ENCODE measurements at places on chromosomes 2 and 18.

- DNase-seq = peak; percentile 94
These were observed at the start of gene CFAP53 for GRCh38 chr18:50266248-50266704. Gene CFAP53 (minus strand): TSS chr18:50266495. CDS start chr18:50266404, 91 bp downstream.

DNA sequence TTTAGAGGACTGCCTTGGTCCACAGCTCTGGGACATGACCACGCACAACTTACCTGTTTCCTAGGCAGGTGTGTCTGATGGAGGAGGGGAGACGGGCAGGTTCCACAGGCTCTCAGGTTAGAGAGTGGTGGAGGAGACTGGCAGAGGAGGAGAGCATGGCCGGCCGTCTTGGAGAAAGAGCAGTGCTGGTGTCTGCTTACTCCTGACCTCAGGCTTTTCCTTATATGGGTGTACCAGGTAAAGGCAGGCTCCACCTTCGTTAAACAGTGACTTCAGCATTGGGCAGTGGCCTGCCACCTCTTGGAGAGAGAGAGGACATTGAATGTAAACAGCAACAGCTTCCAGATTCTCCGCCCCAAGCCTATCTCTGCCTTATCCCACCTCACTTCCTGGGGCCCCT lies at the start of gene CAPN13:
TSS of gene CAPN13 (minus strand) at position 198 of the 400 bp plus-strand sequence. CDS start 20,121 bp downstream, outside the sequence.
- no peak for DNase-seq

DNA sequence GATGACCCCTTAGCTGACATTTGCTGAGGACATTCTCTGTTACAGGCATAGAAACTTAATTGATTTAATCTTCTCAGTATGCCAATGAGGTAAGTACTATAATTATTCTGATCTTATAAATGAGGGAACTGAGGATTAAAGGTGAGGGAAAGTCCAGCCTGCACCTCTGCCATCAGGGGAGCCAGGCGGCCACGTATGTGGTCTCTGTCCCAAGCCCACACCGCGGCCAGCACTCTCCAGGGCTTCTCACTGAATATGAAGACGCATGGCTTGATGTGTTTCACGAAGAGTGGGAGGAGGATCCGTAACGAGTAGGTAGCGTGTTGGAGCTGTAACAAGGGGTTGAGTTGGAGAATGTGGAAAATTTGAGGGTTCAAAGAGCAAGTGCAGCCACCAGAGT lies 154.4 kb downstream of the TMEM18 start:
- no peak for DNase-seq

DNA sequence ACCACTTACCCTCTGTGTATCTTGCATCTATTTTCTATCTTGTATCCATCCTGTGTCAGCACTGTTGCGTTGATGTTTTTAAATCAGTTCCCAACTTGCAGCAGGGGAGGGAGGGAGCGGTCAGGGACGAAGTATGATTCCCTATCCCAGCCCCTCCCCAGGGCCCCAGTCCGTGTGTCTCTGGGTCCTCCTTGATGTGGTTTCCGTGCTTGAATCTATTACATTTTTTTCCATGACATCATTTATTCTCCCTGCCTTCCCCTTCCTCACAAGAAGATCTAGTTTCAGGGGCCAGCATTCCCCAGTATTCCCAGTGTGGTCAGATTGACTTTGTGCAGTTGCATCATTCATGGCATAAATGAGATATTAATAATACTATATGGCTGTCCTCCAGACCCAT lies 479.3 kb downstream of the PTPRM start:
- DNase-seq = no peak

- no peak for DNase-seq
These were observed 202.1 kb upstream of the RND3 start for GRCh38 chr2:150689590-150689989.

DNA sequence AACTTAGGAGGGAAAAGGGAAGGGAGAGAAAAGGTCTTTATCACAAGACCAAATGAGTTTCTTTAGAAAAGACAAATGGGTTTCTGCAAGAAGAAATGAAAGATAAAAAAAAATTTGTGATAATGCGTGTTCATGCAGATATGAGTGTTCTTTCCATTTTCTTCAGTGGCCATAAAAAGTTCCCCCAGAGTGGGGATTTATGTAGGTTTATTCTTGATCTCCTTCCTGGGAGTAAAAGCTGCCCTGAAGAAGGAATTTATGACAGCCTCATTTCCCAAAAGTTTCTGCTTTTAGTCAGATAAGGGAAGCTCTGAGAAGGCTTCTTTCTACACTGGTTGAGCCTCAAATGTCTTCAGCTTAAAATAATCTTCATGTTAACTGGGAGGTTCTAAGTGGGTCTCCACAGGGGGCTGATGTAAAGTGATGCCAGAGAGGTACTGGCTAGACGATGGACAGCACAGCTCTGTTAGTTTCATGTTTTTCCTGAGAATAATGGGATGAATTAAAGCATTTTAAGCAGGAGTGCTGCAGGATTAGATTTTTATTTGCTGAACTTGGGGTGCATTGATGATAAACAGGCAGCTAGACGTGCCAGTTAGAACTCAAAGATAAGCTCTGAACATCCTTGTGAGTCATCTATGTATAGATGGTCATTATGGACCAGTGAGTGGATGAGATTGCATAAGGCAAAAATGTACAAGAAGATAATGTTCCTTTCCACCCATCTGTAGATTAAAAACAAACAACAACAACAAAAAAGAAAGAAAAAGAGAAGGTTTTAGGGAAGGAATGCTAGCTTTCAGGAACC lies 99.4 kb upstream of the MSH2 start:
- no peak for DNase-seq

- DNase-seq = no peak
These were observed 240.9 kb upstream of the SIX2 start for GRCh38 chr2:45250176-45250575.

- no peak for DNase-seq
These were observed 62.4 kb upstream of the OTOF start for GRCh38 chr2:26540306-26540705.

DNA sequence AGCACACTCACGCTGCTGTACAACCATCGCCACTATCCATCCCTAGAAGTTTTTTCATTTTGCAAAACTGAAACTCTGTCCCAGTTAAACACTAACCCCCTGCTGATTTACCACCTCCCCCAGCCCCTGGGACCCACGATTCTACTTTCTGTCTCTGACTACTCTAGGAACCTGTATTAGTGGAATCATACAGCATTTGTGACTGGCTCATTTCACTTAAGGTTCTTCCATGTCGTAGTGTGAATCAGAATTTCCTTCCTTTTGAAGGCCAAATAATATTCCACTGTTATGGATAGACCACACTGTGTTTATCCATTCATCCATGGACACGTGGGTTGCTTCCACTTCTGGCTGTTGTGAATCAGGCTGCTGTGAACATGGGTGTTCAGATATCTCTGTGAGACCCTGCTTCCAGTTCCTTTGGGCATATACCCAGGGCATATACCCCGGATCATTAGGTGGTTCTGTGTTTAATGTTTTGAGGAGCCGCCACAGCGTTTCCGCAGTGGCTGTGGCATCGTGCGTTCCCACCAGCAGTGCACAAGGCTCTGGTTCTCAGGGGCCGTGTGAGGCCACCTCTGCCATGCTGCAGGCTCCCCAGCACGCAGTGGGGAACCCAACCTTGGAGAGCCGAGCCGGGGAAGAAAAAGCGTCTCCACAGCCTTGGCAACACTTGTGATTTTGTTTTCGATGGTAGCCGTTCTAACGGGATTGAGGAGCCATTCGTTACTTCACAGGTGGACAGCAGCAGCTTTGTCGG lies 10.1 kb downstream of the RAMP1 start:
- no peak for DNase-seq

DNA sequence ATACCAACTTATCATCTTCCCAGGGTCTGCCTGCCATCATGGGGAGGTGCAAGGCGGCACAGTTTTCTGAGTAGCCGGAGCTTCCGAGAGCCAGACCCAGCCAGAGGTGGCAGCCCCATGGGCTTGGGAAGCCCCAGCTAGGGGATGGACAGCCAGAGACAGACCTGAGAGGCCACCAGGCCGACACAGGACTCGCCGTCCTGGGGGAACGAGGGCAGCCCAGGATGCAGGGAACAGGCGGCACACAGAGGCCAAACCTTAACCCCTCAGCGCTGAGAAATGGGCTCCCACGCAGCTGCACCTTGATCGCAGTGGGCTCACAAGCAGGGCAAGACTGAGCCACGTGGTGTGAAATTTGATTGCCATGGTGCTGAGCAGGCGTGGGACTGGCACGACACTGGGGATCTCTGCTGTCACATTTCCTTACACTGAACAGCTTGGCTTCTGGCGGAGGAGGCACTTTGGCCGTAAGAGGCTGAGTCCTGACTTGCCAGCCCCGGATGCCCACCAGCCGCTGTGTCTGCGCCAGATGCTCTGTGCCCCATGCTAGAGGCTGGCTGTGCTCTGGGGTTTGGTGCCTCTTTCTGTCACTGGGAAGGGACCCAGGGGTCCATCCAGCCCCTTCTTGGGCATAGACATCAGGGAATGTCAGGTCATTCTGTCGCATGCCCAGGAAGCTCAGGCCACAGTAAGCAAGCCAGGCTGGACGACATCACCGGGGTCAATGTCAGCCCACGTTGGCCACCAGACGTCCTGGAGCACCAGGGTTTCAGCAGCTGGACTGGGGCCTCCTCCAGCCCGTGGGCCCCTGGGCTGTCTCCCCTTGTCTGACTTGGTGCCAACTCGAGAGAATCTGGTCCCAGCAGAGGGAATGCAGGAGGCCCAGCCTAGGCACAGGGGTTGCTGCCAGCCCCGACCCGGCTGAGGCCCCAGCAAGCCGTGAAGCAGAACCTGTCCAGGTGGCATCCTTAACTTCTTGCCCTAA lies 312.1 kb upstream of the MYT1L start:
- DNase-seq = peak; percentile 54

DNA sequence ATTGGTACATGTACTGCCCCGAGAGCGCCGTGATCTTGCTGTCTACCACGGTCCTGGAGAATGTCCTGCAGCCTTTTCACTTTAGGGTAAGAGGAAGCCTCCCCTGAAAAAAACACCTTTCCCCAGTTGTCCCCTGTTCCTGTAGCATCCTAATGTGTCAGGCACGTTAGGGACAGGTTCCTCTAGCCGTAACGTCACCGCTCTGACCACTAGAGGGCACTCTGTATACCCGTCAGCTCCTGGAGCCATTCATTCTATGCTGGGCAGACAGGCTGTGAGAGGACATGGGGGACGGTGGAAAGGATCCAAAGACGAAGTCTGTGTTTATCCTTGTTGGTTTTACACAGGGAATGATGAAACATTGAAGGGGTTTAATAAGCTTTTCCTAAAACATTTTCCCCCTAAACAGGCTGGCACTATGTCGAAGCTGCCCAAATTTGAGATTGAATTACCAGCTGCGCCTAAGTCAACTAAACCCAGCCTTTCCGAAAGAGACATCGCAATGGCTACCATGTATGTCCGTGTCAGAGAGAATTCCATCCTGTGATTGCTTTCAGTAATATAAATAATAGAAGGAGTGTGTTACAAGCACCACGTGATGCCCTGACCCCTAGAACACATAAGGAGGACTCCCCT lies 12.7 kb downstream of the RMC1 start:
- DNase-seq = no peak

GRCh38 chr18:76389716-76390115 lies 105.3 kb downstream of the ZNF516 start:
- peak; percentile 35 for DNase-seq

DNA sequence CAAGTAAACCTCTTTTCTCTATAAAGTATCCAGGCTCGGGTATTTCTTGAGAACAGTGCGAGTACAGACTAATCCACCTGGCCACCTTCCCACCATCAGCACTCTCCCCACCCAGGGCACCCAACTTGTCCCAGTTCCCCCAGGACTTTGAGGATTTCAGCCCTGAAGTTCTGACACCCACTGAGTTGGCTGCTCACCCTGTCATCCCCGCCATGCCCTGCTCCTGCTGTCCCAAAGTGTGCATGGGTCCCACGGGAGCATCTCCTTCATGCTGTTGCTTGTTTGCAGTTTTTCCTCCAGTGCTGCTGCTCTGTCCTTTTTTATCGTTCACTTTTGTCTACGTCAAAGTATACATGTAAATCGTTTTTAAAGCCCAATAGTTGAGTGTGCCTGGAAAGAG lies 273.9 kb downstream of the PHLPP1 start:
- no peak for DNase-seq

DNA sequence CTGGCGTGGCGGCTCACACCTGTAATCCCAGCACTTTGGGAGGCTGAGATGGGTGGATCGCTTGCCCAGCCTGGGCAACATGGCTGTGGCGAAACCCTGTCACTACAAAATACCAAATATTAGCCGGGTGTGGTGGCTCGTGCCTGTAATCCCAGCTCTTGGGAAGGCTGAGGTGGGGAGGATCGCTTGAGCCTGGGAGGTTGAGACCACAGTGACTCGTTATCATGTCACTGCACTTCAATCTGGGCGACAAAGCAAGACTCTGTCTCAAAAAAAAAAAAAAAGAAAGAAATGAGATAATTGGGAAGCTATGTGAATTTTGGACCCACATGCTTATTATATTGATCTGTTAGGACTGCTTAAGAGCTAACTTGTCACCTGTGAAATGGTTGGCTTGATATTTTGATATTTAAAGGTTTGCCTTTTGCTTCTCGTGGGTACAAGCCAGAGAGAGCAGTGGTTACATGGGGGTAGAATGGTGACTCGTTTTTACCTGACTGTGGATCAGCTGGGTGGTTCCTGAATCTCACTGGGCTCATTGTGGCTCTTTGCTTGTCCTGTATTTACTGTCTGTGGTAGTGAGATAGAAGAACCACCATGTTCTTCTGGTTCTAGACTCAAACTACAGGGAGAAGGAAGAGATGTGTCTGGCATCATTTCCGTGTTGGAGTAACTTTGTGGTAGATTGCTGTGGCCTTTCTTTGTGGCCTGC lies 28.9 kb downstream of the ZNF532 start:
- DNase-seq = no peak

- no peak for DNase-seq
These were observed 417.4 kb downstream of the LPIN1 start for GRCh38 chr2:12163866-12164265.

DNA sequence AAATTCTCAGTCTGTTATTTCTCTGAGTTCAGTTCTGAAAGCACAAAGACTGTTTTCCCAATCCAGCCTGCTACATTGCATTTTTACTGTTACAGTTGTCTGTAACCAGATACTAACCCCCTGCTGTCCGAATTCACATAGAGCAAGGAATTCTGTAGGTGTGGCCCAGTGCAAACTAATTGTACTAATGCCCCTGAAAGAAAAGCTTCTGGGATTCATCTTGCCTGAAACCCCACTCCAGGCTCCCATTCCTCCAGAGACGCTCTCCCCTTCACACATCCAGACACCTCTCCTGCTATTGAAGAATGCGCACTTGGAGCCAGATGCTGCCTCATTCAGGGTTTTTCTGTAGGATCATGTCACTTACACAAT lies 127.0 kb downstream of the TTC32 start:
- DNase-seq = no peak

DNA sequence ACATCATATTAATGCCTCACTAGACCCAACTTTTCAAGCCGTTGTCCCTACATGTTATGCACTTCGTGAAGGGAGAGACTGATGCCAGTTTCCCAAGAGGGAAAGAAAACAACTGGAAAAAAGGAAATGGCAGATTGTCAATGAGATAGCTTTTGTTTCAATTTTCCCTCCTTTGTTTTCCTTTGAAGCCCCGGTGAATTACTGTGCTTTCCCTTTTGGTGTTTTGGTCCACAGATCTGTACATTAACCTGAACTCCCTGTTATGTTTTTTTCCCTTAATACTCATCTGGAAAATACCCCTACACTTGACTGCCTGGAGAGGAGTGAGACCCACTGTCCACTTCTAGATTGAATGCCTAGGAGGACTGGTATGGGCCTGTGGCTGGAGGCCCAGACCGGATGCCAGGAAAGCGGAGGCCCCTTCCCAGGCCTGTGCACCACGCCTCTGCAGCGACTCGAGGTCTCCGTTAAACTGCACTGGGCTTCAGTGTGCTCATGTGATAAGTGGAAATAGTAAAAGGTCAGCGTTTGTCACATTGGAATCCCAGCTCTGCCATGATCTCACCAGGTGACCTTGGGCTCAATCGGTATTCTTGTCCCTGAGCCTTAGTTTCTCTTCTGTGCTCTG lies 106.4 kb downstream of the GATA6 start:
- DNase-seq = no peak

- no peak for DNase-seq
These were observed 155.8 kb downstream of the ALPK2 start for GRCh38 chr18:58473071-58473470.

Data from coronary artery (tissue), 2 donors.